ENCODE measurements at places on chromosomes 3 and 15.

DNA sequence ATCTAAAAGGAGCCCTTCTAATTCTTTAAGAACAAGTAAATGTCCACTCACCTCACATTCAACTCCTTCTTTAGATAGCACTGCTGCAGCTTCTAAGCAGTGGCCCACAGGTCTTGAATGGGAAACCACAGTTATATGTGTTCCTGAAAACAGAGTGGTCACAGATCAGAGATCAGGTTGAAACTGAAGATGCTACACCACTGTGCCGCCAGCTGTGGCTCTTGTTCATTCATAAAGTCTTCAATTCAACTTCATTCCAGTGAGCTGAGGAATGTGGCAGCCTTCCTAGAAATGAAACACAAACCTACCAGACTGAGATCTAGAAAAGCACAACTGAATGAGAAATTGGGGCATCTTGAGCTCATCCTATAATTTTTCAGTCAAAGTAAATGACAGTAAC lies 4.0 kb downstream of the PDHB start:
- DNase-seq = no peak

DNA sequence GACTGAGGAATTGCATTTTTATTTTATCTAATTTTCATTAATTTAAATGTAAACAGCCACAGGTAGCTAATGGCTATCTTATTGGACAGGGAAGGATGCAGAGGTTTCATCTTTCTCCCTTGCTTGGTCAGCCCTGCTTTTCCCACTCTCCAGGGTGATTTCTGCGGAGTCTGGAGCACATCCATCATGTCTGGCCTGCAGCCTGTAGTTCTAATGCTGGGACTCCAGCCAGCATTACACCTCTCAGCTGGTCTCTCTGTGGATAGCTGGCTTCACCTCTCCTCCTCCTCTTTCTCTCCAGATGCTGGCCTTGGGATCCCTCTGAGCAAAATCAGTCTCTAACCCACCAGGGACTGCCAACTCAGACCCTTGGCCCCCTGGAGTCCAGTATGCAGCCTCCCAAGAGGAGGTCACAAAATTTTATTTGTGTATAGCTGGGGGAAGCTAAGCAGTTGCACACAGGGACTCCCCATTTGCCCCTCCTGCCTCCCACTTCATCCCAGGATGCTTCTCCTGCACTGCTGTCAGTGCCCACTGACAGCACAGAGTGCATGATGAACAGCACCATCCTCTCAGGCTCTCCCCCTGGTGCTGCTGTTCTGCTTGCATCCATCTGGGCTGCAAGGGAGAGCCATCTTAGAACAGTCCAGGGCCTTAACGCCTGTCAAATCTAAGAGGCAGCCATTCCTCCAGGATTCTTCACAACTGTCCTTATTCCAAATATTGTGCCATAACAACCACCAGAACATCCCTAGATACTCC lies 1.7 kb downstream of the BFSP2 start:
- no peak for DNase-seq

- DNase-seq = no peak
Observed at GRCh38 chr3:161977850-161978249, 481.2 kb downstream of the OTOL1 start.

DNA sequence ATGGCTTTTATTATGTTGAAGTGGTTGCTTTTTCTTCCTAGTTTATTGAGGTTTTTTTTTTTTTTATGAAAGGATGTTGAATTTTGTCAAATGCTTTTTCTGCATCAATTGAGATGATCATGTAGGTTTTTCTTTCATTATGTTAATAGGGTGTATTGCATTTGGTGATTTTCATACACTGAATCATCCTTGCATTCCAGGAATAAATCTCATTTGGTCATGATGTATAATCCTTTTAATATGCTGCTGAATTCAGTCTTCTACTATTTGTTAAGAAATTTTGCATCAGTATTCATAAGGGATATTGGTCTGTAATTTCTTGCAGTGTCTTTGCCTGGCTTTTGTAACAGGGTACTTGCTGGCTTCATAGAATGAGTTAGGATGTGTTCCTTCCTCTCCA lies 11.5 kb upstream of the CLRN1 start:
- DNase-seq = no peak

DNA sequence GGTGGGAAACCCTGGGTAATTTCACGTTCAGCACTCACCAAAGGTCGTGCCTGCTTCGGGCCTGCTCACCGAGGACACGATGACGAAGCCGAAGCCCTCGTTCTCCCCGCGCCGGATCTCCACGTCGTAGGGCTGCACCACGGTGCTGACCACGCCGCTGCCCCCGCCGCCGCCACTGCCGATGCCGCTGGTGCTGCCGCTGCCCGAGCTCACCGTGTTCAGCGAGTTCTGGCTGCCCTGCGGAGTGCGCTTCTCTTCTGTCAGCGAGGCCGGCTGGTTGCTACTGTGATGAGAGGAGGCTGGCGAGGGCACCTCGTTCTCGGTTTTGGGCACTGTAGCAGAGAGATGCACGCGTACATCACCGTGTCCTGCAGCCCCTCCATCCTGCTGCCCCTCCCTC lies 659.5 kb downstream of the MAGI1 start:
- no peak for DNase-seq

DNA sequence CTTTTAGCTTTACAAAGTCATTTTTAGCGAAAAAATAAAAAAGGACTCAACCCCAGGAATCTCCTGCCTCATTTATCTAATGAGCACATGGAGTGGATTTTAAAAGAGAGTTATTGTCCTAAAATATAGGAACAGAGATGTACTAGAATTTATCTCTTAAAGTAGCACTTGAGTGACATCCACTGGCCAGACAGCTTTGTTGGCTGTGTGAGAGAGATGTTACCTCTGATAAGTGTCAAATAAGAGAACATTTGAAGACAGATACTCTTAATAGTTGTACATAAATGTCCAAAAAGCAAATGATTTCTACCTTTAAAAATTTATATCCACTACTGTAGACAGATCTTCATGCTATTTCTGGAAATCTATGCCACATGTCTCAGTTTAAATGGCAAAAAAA lies 12.3 kb upstream of the MFSD1 start:
- DNase-seq = no peak

DNA sequence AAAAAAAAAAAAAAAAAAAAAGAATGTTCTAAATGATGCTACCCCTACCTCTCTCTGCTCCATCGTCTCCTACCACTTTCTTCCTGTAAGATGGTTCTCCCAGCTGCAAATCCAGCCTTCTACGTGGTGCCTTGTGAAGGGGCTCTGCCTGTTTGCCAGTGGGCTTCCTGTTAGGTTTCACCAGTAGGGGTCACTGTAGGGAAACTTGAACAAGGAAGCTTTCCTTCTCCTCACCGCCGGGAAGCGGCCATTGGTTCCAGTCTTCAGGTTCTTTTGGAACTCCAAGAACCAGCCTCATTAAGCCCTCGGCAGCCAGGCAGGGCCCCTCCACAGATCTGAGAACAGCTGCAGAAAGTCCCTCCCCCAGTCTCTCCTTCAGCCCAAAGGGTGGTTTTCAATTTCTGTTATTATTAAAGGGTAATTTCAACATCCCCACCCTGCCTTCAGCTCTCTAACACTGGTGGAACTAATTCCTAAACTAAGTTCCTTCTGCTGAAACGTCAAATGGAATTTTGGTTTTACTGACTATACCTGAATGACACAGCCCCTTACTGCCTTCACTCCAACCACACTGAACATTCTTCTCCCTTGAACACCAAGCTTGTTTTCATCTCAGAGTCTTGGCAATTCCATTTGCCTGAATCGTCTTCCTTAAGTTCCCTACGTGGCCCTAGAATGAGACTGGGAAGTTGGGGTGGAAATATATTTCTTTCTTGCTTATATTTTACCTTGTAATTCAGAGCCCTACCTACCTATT lies 13.5 kb downstream of the MCCC1 start:
- DNase-seq = peak; percentile 6

DNA sequence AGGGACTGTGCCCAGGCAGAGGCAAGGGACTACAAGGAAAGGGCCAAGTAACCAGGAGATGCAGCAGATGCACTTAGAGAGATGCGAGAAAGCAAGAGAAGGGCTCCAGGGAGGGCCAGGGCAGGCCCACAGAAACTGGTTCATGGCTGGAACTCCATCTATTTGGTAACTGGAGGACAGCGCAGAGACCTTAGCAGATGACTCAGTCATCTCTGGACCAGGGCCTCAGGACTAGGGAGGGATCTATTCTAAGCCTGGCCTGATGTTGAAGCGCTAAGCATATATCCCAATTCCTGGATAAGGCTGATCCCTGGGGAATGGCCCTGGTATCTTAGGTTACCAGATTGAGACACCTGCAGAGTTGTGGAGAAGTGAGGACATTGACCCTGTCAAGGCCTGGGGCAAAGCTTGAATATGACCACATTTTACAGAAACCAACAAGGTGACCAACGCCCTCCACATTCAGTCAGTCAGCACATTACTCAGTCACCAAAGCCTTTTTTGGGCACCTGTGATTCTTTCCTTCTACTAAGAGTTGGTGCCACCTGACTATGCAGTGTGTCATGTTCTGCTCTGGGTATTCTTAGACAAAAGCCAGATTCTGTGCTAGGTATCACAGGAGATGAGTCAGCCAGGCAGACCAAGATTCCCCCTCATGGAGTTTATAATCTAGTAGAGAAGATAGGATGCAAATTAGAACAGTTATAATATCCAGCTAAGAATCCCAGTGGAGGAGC lies 68.4 kb upstream of the SLCO3A1 start:
- no peak for DNase-seq

- no peak for DNase-seq
Observed at GRCh38 chr3:14120111-14120920, 4.4 kb downstream of the CHCHD4 start.

DNA sequence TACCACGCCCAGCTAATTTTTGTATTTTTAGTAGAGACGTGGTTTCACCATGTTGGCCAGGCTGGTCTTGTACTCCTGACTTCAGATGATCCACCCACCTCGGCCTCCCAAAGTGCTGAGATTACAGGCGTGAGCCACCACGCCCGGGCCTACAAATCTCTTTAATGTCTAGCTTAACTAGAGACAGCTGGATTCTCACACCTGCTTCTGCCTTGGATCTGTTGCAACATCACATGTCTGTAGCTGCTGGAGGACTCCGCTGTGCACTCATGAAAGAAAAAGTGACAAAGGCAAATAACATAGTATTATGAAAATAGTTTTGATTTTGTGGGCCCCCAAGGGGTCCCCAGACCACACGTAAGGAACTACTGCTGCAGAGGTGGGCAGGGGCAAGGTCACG lies 85.9 kb downstream of the NCEH1 start:
- no peak for DNase-seq

DNA sequence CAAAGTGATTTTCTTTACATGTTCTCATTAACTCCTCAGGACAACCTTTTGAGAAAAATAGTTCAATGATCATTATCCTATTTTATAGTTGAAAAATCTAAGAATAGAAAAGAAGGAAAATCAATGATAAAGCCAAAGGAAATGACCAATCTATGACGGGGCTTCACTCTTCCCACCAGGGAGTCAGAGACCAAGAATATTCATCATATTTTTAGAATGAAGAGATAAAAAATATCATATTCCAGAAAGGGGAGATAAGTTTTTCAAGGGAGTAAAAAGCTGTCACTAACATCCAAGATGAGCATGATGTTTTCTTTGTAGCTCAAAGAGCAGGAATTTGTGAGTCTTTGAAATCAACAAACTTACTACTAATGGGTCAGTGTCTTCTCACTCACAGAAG lies 71.5 kb upstream of the LPP start:
- no peak for DNase-seq

GRCh38 chr3:38115645-38116427 lies 21.1 kb downstream of the ACAA1 start:
- no peak for DNase-seq

GRCh38 chr3:115828401-115828800 lies 205.1 kb downstream of the GAP43 start:
- no peak for DNase-seq

GRCh38 chr3:22659651-22660475 lies 543.3 kb upstream of the UBE2E2 start:
- DNase-seq = no peak

GRCh38 chr3:118505784-118506183 lies 528.9 kb downstream of the IGSF11 start:
- DNase-seq = no peak

DNA sequence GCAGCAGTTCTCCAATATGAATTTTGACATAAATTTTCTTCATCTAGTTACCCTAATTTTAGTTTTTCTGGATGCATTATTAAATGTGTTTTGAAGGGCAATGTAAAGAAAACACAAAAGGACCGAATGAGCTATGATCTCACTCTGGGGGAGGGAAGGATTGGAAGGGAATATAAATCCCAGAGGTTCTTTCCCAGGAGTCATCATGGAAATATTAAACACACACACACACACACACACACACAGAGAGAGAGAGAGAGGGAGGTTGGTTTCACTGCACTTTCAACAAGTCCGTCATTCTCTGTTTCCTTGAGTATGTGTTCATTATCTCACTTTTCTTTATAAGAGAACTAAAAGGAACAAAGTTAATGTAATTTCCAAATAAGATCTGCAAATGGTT lies 70.7 kb upstream of the DCBLD2 start:
- DNase-seq = no peak

GRCh38 chr15:100131321-100132224 lies 210.2 kb downstream of the ADAMTS17 start:
- DNase-seq = no peak

GRCh38 chr3:17074559-17074958 lies 189.8 kb downstream of the PLCL2 start:
- DNase-seq = no peak

- no peak for DNase-seq
Observed at GRCh38 chr15:76253691-76254473, 57.4 kb downstream of the ETFA start.

DNA sequence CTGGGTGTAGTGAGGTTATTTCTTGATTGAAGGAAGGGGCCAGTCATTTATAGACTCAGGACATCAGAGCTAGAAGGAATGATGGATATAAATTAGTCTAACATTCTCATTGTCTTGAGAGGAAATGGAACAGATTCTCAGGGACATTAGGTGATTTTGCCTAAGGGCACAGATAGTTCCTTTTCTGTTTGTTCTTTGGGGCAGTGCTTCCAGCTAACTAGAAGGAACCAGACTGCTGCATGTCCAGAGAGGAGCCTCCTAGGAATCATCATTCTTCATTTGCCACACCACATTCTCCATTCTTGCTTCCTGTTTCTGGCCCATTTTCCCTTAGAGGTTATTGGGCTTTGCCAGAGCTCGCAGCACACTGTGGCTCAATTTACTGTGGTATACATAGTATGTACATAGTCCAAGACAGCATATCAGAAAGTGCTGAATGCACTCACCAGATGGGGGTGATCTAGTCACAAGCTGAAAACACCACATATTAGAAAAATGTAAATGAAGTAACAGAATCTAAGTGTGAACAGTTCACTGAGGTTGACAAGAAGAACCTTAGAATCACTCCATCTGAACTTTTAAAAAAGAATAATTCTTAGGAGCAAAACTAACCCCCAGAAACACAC lies 62.7 kb upstream of the MYZAP start:
- DNase-seq = no peak

All from SHP77 treated with DMSO at 0.1 percent for 48 hours (cell line).